ENCODE measurements at places on chromosomes 4 and X.

DNA sequence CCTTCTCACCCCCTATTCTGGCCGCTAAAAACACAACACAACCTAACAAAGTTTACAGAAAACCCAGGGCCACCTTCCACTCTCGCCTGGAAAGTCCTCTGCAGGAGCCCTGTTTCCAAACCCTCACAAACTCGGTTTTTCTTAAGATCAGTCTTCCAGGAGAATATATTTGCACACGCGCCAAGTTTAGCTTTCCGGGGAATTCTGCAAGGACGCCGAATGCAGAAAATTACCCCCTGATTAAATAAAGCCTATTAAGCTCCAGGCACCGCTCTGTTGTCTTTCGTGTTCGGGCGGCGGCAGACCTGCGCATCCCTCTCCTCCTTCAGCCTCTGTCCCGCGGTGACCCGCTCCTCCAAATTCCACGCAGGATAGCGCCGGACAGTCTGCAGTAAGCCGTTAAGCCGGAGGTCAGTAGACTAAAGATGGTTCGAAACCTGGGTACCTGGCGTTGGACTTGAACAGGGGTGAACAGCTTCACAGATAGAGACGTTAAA is 5.0 kb downstream of the MSX1 start:
- no peak for DNase-seq

DNA sequence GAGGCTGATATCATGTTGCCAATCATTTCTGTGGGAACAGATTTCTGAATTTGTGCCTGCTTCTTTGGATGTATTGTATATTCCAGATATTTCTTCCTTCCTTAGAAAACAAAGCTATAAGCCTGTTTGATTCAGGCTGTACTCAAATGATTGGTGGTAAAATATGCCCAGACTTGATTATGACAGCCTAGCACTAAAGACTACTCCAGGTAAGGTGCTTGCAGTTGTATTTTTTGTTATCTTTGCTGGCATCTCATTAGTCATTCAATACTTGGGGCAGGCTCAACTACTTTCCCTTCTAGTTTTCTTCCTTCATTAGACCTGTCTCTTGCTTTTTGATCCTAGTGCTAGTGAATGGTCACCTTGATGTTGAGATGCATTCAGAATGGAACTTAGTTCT is 90.6 kb downstream of the ZNF518B start:
- no peak for DNase-seq

- DNase-seq, result no peak
Measured at GRCh38 chr4:155008389-155008788, 200.0 kb upstream of the NPY2R start.

- no peak for DNase-seq
Measured at GRCh38 chrX:97401586-97402136, 518.0 kb downstream of the RPA4 start.

GRCh38 chr4:165288639-165289422 is 38.6 kb upstream of the MSMO1 start:
- DNase-seq, result peak; percentile 90

GRCh38 chrX:74924449-74925224 is 615 bp downstream of the NEXMIF start:
- peak; percentile 5 for DNase-seq

GRCh38 chr4:163701916-163702315 is 207.4 kb downstream of the TMA16 start:
- peak; percentile 55 for DNase-seq

DNA sequence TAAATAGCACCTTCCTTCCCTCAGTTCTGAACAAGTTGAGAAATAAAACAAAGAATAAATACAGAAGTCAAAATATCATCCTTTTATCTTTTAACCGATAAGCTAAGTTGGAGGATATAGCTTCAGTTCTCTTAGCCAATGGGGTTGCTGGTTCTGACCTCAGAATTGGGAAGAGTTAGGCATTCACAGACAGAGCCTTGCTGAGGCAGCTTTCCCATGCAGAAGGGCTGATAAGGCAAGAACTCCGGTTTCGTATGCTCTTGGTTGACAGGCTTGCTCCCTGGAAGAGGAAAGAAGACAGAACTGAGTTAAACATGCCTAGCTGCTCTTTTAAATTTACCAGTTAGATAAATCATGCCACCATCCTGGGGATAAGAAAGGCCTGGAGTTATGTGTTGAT is 17.6 kb downstream of the FRAS1 start:
- DNase-seq, result no peak

GRCh38 chrX:11564546-11564945 is 101.2 kb downstream of the ARHGAP6 start:
- no peak for DNase-seq

GRCh38 chr4:150141756-150142155 is 63.5 kb downstream of the DCLK2 start:
- no peak for DNase-seq

- peak; percentile 30 for DNase-seq
Measured at GRCh38 chr4:123233136-123233768, 163.3 kb upstream of the SPRY1 start.

DNA sequence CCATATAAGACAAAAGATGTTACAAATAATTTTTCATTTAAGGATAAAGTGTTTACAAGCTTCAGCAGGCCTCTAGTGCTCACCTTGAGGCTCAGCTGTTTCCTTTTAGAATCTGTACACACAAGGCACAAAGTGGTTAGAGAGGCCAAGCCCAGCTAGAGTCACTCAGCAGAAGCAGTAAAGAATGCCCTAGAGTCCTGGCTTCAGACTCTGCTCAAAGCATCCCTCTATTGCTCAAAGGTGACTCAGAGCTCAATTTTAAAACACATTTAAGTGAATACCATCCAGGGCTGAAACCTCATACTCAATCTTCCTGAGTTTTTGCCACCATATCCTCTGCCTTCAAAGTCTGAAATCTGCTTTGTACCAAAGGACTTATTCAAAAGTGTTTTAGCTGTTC is 22.6 kb upstream of the PHF8 start:
- DNase-seq, result peak; percentile 27

GRCh38 chr4:384311-385010 is 46.8 kb downstream of the ZNF141 start:
- DNase-seq, result no peak

GRCh38 chrX:118751950-118752783 is 24.8 kb downstream of the IL13RA1 start:
- no peak for DNase-seq

DNA sequence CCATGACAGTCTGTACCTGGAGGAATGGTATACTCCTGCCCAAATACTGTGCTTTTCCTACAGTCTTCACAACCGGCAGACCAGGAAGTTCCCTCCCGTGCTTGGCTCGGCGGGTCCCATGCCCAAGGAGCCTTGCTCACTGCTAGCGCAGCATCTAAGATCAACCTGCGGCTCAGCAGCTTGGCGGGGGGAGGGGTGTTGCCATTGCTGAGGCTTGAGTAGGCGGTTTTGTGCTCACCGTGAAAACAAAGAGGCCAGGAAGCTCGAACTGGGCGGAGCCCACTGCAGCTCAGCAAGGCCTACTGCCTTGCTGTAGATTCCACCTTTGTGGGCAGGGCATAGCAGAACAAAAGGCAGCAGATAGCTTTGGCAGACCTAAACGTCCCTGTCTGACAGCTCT is 152.7 kb downstream of the TEX11 start:
- DNase-seq, result no peak

GRCh38 chr4:152556283-152556682 is 20.4 kb upstream of the FBXW7 start:
- no peak for DNase-seq

GRCh38 chrX:68433981-68434299 is 645 bp upstream of the OPHN1 start:
- DNase-seq, result no peak

DNA sequence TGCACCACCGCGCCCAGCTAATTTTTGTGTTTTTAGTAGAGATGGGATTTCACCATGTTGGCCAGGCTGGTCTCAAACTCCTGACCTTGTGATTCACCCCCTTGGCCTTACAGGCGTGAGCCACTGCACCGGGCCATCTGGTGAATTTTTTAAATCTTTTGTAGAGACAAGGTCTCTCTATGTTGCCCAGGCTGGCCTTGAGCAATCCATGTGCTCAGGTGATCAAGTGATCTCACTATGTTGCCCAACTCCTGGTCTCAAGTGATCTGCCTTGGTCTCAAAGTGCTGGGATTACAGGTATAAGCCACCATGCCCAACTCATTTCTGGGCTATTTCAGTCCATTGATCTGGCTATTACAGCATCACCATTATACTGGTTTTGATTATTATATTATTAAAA is 22.2 kb upstream of the GALNT7 start:
- DNase-seq, result no peak

DNA sequence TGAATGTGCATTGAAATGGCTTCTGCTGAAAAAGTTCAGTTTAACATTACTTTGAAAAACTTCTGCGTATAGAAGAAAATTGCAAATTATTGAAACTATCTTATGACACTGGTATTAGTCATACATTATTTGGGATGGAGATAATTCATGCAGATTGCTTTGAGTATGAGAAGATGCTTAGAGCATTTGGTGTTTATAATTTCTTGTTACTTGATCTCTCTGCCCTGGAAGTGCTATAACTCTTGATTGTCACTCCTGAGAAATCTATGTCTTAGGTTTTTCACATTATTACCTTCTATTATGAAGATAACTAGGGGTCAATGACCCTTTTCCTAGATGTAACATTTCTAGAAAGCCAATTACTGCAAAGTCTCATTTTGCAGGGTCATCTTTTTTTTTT is 36.4 kb downstream of the TMEM131L start:
- DNase-seq, result no peak
